Activated CD4-positive, alpha-beta T cell treated with anti-CD3 and anti-CD28 coated beads for 36 hours (primary cell): ENCODE measurements at places on chromosomes 13 and 19. TPM values are rescaled to one million over a fixed set of nuclear protein-coding genes. Genes with fewer than 3 reads are reported as not detected.
A peak's percentile ranks its signal among the peaks of the same experiment; 100 is the strongest.

- peak; percentile 9 for DNase-seq
These were observed 725 bp downstream of the FAM124A start for GRCh38 chr13:51222686-51223559.

DNA sequence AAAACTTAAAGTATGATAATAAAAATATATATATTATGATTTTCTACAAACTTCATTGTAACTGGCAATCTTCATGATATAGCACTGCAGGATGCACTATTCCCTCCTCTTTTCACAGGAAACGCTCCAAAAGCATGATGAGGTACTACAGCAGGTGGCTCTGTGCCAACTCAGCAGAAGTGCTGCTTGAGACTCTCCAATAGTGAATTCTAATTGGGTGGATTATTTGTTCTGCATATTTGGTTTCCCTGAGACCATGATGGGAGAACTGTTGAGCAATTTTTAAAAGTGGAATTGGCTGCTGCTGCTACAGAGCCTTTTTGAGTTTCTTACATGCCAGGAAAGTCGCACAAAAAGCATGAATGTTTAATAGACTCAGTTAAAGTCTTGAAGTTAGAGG, 1782.4 kb upstream of the PCDH20 start:
- no peak for DNase-seq

GRCh38 chr13:66751691-66752090, 478.4 kb downstream of the PCDH9 start:
- no peak for DNase-seq

- no peak for DNase-seq
These were observed 13.0 kb downstream of the YIPF2 start for GRCh38 chr19:10915130-10916091.

- no peak for DNase-seq
These were observed 3.9 kb upstream of the CELF5 start for GRCh38 chr19:3220576-3220975.

DNA sequence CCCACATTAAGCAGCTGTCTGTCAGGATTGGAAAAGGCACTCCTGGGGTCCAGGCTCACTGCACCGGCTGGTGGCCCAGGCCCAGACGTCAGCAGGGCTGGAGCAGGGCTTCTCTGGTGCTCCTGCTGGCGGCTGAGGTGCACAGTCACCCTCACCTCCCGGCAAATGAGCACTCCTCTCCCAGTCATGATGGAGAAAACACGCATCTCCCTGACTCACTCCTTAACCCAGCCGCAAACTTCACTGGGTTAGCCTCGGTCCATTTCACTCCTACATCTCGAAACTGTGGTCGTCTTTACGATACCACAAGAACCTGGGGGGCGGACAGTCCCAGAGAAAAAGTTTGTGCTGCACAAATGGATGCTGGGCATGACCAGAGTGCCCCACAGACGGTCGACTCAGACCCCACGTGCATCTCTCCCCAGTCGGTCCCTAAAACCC, 3.3 kb upstream of the RASA3 start:
- no peak for DNase-seq

GRCh38 chr19:9032136-9032631, 22.0 kb upstream of the MUC16 start:
- DNase-seq = no peak

DNA sequence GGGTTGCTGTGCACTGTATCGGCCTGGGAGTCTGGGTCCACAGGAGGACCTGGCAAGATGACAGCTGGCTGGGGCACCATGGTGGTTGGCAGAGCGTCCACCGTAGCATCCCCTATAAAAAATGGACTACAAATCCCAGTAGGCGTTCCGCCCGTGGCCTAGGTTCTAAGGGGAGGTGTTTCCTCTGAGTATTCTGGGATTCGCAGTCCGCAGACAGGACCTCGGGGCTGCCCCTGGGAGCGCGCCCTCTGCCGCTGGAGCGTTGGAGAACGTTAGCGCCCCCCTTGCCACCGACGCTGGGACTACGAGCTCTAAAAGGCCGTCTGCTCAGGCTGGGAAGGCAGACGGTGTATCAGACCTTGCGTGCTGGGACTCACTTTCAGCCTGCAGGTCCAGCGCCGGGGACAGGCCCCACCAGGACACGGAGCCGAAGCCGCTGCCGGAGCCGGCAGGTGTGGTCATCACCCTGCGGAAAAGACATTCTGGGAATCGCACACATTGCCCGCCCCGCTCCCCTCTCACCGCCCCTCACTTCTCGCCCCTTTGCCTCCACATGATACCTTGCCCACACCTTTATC, 372 bp downstream of the DNAAF3 start:
- DNase-seq = peak; percentile 82

GRCh38 chr19:31715249-31715945, 366.2 kb upstream of the TSHZ3 start:
- DNase-seq = no peak

DNA sequence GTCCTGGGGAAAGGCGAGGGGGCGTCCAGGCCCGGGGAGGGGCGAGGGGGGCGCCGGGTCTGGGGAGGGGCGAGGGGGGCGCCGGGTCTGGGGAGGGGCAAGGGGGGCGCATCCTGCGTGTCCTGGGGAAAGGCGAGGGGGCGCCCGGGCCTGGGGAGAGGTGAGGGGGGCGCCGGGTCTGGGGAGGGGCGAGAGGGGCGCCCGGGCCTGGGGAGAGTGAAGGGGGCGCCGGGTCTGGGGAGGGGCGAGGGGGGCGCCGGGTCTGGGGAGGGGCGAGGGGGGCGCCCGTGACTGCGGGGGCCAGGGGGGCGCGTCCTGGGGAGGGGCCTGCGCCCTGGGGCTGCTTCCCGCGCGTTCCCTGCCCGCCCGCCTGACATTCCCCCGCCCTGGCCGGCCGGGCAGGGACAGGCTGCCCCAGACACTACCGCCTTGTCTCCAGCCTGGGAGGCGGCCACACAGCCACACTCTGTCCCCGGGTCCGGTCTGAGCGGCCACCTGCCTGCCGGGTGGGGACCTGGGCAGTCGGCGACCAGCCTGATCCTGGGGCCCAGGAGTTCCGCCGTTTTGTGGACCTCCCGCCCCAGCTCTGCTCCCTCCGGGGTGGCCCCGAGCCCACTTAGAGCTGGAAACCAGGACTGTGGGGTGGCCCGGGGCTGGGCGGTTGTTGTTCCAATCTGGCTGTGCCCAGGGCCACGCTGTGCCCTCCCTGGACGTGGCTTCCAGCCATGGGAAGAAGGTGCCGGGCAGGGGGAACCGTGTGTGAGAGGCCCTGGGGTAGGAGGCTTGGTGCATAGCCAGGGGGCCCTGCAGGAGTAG, 11.8 kb downstream of the PALM start:
- DNase-seq = no peak

DNA sequence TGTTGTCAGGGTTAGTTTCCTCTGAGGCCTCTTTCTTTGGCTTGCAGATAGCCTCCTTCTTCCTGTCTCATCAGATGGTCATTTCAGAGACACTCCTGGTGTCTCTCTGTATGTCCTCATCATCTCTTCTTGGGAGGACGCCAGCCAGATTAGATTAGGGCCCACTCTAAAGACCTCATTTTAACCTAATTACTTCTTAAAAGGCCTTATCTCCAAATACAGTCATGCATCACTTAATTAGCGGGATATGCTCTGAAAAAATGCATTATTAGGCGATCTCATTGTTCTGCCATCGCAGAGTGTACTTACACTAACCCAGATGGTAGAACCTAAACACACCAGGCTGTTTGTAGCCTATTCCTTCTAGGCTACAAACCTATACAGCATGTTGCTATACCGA, 89.0 kb downstream of the CDK8 start:
- DNase-seq = no peak

DNA sequence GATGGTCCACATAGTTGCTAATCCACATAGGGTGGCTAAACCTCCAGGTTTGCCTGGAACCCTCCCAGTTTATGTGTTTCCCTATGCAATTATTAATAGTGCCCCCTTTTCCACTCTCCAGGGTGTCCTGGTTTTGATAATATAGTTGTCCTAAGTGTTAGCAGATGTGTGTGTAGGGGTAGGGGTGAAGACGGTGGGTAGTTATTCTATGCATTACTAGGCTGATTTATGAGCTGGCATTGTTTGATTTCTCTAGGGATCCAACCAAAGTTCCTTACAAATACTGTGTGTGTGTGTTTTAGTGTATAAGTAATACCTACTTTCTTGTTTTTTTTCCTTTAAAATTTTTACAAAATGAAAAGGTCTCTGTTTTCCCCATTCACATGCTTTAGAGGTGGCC, 21.1 kb downstream of the GTF2F2 start:
- no peak for DNase-seq

DNA sequence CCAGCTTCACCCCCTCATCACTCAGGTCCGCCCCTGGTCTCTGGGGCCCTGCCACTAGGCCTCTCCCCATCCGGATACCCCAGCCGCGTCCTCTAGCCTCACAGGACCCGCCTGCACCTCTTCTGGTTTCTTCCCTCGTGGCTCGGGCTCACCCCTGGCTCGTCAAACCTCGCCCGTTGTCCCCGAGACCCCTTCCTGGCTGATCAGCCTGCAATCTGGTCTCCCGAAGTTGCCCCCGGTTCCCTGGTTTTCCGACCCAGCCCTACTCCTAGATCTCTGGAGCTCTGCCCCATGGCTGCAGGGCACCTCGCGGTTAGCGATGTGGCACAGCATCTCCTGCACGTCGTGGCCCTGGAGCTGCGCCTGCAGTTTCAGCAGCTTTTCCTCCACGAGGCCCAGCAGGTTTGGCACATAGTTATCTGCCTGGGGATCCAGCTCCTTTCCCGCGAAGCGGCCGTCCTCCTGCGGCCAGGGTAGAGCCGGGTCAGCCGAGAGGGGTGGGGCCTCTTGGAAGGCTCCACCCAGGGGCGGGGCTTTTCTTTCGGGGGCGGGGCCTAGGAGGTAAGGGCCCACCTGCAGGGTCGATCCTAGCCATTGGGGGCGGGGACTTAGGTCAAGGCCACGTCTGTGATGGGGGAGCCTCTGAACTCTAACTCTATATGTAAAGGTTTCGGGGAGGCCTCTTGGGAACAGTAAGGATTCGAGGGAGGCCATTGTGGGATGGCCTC, 2.4 kb upstream of the RGL3 start:
- DNase-seq = peak; percentile 70

- DNase-seq = no peak
These were observed 171.1 kb downstream of the STK24 start for GRCh38 chr13:98405690-98406344.

- no peak for DNase-seq
These were observed 789.0 kb downstream of the DIAPH3 start for GRCh38 chr13:59374691-59375090.

DNA sequence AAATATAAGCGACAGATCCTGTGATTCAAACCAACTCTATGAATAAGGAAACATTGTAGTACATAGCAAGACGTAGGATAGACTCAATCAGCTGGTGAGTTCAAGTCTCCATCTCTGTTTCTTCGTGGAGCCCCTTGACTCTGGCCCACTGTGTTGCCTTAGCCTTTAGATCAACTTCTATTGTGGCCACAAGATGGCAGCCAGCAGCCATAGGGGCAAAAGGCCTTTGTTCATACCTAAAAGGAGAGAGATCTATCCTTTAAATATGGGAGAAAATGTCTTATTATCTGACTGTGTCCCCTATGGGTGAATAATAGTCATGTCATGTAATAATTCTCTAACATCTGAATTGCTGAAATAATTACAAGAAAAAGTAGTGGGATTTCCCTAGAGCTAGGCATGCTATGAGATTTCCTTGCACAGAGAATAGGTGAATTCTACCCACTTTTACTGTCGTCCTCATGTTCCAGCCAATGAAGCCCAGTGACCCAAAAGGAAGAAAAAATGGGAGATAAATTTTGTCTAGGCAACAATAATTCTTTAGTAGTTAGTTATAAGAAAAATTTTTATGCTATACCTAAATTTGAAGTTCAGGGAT, 129.4 kb downstream of the PCDH20 start:
- peak; percentile 4 for DNase-seq

- DNase-seq = no peak
These were observed 737.1 kb upstream of the SLC10A2 start for GRCh38 chr13:103803349-103803748.

DNA sequence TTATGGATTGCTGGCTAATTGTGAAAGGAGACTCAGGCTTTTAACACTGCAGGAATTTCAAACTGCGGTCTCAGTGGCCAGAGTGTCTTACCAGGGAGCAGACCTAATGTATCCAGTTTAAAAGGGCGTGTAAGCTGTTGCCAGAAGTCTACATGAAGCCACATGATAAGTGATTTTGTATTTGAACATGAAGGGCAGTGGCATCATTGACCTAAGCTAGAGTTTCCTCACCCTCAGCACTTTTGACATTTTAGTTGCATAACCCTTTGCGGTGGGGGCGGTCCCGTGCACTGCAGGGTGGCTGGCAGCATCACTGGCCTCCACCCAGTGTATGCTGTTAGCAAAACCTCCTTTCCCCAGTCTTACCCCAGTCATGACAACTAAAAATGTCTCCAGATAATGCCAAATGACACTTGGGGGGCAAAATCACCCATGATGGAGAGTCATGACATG, 23.7 kb upstream of the GPR18 start:
- peak; percentile 73 for DNase-seq

- no peak for DNase-seq
These were observed 259.0 kb downstream of the ITGBL1 start for GRCh38 chr13:101711307-101712025.

DNA sequence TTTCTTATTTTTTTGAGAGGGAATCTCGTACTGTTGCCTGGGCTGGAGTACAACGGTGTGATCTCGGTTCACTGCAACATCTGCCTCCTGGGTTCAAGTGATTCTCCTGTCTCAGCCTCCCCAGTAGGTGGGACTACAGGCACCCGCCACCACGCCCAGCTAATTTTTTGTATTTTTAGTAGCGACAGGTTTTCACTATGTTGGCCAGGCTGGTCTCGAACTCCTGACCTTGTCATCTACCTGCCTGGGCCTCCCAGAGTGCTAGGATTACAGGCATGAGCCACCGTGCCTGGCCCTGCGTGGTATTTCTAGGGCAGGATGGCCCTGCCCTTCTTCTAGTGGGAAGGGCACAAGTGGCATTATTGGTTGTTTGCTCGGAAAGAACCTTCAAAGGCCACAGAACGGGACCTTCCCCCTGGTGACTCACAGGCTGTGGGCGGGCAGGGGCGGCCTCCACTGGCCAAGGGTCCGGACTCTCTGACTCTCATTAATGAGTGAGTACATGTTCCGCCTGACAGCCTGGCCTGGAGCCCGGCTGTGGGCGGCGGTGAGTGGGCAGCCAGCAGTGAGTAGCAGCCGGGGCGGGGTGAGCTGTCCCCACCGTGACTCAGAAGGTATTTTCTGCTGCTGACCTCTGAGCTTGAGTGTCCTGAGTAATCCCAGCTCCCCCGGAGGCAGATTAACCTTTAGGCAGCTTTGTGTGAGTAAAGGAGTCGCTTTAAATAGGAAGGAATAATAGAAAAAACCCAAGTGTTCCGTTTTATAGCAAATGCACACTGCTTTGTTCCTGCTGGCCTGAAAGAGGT, 5.1 kb downstream of the DOT1L start:
- peak; percentile 90 for DNase-seq

VSIG10L gene
- total RNA-seq = 4.6 TPM

PSG6 gene
- not detected for total RNA-seq

OR4F17 gene
- total RNA-seq = not detected

ZNF541 gene
- total RNA-seq = 0.11 TPM

LILRA2 gene
- not detected for total RNA-seq

PIK3R2 gene
- 20.2 TPM for total RNA-seq

TTYH1 gene
- total RNA-seq = 0.59 TPM

ZNF28 gene
- total RNA-seq = 18.9 TPM

OR7C1 gene
- not detected for total RNA-seq
